Stimulated activated CD8-positive, alpha-beta memory T cell treated with anti-CD3 and anti-CD28 coated beads, Interleukin-4, amount 100 ng/mL, for 48 hours (primary cell): ENCODE measurements at places on chromosomes 6 and 20.

DNA sequence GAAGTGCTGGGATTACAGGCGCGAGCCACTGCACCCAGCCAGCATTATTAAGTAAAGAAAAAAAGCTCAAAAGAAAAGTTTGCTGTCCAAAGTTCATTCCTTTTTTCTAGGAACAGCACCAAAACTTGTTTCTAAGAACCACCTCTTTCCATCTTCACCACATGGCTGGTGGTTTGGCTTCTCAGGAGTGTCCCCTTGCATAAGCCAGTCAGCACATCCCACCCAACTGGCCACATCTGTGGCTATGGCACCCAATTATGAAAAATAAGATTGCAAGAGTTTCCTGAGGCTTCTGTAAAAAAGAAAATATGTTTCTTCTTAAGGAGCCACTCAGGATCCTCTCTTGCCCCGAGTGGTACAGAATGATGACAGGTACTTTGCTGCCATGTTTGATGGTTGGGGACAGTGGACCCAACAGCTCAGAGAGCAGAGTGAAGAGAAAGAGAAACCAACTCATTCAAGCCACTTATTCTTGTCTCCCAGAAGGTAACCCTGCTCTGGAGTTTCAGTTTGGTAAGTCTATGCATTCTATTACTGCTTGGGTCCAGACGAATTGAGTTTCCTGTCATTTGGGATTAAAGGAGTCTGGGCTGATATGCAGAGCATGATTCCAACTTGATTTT lies 65.3 kb downstream of the PSMB1 start:
- no peak for DNase-seq

GRCh38 chr6:106133040-106133439 lies 46.9 kb downstream of the PRDM1 start:
- no peak for DNase-seq

DNA sequence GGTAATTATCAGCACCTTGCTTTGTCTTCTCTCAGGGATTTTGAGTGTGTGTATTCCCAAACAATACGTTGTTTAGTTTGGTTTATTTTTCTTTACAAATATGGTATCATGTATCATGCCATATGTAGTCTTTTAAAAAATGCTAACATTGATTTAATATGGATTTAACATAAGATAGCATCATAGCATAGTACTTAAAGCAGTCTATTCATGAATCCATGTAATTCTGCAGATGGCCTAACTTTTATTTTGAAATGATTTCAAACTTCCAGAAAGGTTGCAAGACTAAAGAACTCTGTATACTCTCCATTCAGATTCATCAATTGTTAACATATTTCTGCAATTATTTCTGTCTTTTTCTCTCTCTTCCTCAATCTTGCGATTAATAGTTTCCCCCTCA lies 7.9 kb downstream of the ZDHHC14 start:
- DNase-seq, result no peak

GRCh38 chr6:100491952-100492670 lies 27.4 kb upstream of the SIM1 start:
- DNase-seq, result no peak
